Bronchial epithelial cell (primary cell): ENCODE measurements at places on chromosomes 1 and 21. TPM values are rescaled to one million over a fixed set of nuclear protein-coding genes. Genes with fewer than 3 reads are reported as not detected.

GRCh38 chr1:220775240-220775853 is 11.4 kb upstream of the MTARC1 start:
- no peak for DNase-seq

RORC gene
- 0.26 and 2.8 TPM in 2 replicates for total RNA-seq

GRCh38 chr1:183543619-183544204 is 46.5 kb downstream of the NCF2 start:
- peak; percentile 77 for DNase-seq

DNA sequence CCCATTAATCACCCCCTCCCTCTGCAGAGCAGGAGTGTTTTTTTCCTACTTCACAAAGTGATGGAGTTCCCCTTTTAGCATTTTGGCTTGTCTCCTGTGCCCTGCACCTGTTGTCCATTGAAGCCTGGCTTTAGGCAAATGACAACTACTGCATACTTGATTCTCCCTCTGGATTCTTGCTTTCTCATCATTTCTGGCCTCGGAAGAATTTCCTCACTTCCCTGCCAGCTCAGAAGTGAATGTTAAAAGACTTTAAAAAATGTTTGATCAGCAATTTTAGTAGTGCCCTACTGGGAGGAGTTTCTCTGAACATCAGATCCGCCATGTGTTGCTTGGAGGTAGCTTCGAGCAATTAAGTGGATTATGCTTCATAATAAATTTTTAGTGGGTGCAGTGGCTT is 28.1 kb downstream of the RCOR3 start:
- no peak for DNase-seq

GRCh38 chr21:33642896-33643657 is 776 bp downstream of the ITSN1 start:
- DNase-seq, result peak; percentile 30

DNA sequence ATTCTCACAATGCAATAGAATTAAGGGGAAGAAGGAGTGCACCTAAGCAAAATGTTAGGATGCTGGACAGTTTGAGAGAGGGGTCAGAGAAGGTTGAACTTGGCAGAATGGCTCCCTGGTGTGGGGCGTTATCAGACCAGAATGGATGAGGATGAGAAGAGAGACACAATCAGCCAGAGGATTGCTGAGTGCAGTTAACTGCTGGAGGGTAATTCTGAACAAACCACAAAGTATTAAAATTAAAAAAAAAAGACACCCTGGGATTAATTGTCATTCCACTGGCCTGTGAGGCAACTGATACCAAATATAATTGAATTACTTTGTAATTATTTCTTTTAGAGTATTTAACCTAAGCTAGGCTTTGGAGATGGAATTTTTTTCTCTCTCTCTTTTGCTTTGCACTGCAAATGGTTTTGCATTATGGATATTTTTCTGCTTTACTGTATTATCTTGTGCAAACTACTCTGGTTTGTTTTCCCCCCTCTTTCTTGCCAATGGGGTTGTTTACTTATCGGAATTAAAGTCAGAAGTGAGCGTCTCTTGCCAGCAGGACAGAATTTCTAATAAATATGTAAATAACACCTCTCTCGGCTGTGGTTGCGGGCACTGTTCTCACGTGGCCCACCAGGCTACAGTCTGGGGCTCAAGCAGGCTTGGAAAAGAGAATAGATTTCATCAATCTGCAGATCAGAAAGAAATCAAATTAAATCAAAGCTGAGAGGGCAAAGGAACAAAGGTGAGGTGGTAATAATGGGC is 572.9 kb upstream of the CAMK1G start:
- no peak for DNase-seq

XCL2 gene
- total RNA-seq, result not detected in 2 replicates

DNA sequence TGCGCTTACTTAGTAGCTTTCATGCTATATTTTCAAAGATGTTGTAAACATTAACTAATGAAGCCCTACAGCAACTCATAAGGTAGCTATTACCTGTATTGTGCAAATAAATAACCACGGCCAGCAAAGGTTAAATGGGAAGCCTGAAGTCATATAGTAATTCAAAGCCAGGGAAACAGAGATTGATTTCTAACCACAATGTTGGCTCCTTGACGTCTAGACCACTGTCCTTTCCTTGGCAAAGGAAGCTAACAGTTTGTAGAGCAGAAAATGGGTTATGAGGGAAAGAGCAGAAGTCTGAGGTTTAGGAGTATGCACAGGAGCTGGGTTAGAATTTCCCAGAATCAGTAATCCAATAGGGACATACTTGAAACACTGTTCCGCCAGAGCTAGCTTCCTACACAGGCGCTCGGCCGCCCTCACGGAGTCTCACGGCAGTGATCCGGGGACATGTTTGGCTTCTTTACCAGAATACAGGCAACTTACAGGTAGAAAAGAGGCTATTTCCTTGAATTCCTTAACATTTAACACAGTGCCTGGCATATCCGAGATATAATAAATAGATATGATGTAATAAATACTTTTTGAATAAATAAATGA is 298.8 kb upstream of the LYPLAL1 start:
- DNase-seq, result no peak

DNA sequence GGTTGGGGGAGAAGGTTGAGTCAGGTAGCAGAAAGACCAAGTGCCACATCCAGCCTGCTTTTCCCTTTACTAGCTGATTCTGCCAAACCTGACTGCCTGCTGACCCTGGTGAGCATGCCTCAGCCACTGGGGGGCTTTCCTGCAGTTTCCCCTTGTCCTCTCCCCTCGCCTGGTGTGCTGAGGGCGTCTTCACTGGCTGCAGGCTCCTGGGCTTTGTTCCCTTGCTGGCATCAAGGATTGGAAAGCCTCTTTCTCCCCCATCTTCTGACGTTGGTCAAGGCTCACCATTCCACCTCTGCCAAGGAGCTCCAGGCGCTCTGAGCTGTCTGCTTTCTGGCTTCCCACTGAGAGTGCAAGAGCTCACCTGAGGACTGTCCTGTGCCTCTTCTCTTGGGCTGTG is 28.4 kb downstream of the MAN1C1 start:
- no peak for DNase-seq

ATP6V1G3 gene
- not detected in 2 replicates for total RNA-seq

GRCh38 chr1:37631036-37631435 is 3.7 kb downstream of the RSPO1 start:
- DNase-seq, result no peak

GPR89B gene
- 22.8 and 33.7 TPM in 2 replicates for total RNA-seq

KIRREL1 gene
- 20.2 and 24.2 TPM in 2 replicates for total RNA-seq

DNA sequence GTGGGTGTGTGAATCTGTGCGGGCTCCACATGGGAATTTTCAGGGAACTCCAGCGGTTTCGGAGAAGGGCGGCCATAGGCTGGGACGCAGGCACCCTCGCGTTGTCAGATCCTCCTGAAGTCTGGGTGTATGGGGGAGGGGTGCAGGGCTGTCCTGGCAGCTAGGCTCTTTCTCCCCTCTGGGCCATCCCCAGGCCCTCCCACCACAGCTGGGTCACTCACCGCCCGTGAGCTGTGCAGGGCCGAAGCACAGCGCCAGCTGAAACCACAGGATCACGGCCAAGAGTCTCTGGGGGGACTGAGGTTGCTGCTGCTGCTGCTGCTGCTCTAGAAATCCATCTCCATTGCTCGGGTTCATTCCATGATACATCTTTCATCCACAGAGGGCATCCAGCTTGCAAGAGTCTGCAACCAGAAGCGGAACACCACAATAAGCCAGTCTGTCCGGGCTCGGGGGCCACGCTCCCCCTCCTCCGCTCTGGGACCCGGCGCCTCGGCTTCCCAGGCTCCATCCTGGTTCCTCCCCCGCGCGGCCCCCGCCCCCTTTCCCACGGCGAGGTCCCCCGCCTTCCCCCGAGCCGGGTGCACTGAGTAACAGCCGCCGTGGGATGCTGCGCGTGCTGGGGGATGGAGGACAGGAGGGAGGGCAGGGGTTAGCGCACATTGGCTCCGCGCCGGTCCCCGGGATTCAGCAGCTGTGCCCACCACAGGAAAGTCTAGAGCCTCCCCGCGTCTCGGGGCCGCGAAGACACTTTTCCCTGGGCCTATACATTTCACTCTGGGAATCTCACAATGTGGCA is 720 bp downstream of the SUSD4 start:
- DNase-seq, result no peak

GRCh38 chr1:18998016-18998724 is 41.7 kb upstream of the IFFO2 start:
- DNase-seq, result peak; percentile 98

CYB5RL gene
- total RNA-seq, result 2.7 and 3.9 TPM in 2 replicates

METTL18 gene
- 4.7 and 4.9 TPM in 2 replicates for total RNA-seq

DNA sequence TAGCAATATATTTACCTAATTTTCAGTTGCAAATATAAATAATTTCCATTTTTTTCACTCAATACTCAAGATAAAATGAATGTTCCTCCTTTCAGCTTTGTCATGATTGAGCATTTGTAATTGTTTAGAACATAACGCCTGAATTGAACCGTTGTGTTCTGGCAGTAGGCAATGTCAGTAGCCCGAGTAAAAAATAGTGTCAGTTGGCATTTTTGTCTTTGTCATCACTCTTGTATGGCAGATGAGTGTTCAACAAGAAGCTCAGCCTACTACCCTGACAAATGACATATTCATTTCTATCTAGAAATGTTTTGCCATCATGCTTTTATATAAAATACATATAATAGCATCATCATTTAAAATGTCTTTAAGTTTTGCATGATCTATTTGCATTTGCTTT is 691.4 kb upstream of the NCAM2 start:
- no peak for DNase-seq

- DNase-seq, result no peak
Observed at GRCh38 chr1:231334079-231334666, 3.5 kb downstream of the EXOC8 start.

NTRK1 gene
- total RNA-seq, result not detected in 2 replicates

OR2L3 gene
- total RNA-seq, result not detected in 2 replicates

DNA sequence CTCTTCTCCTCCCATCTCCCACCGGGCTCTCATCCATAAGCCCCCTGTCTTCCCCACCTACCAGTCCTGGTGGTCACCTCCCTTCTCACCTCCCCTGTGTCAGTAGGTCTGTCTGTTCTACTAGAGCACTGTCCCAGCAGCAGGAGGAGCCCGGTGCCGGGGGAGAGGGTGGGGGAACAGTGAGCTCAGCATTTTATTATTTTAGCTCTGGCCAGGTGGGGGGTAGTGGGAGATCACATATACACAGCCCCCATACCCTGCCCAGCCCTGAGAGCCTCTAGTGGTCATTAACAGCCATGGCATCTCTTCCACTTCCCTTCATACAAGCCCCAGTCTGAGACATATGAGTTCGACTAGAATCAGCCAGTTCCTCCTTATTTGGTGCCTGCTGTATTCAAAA is at the start of gene TMOD4:
Gene TMOD4 (minus strand): TSS at position 119 of the 400 bp plus-strand sequence. CDS start 1,106 bp downstream, outside the sequence.
- no peak for DNase-seq

CRYBG2 gene
- total RNA-seq, result 19.5 and 67.7 TPM in 2 replicates

DNA sequence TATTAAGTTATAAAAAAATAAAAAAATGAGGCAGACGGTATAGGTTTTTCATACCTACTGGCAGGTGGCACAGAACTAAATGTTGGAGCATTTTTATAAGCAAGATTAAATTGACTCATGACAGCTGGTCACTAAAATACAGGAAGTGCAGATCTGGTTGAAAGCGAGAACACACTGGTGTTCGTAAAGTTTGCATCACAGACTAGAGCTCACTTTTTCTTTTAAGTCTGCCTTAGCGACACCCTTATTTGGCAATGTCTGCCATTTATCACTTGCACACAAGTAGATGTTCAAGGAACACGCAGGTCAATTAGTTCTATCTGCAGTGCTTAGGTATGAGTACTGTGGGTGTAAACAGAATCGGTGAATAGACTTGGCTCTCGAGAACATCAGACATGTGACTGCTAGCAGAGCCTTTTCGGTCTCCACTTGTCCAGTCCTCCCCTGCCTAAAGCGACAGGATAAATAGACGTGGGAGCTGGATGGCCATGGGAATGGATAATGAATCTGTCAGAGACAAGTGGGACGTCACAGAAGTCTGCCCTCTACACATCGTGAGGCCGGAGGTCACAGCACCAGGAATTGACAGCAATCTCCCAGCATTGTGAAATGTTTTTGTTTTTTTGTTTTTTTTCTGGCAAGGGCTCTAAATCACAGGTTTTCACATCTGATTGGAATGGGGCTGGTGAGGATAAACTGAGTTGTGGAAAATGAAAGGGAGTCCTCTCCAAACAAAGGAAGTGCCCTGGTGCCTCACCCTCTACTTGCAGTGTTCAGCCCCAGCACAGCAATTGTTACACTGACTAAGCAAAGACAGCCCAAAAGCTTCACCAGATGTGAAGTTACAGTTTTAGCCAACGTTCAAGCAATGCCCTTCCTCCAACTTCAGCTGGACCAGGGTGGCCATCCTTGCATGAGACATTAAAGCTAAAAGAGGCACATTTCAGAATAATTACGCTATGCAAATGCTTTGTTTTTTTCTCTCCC is 248.9 kb downstream of the NTNG1 start:
- DNase-seq, result no peak

FBXO28 gene
- 35.8 and 42.0 TPM in 2 replicates for total RNA-seq

TEKT2 gene
- under 0.01 and 0.26 TPM in 2 replicates for total RNA-seq

LCE1A gene
- total RNA-seq, result not detected in 2 replicates

DNA sequence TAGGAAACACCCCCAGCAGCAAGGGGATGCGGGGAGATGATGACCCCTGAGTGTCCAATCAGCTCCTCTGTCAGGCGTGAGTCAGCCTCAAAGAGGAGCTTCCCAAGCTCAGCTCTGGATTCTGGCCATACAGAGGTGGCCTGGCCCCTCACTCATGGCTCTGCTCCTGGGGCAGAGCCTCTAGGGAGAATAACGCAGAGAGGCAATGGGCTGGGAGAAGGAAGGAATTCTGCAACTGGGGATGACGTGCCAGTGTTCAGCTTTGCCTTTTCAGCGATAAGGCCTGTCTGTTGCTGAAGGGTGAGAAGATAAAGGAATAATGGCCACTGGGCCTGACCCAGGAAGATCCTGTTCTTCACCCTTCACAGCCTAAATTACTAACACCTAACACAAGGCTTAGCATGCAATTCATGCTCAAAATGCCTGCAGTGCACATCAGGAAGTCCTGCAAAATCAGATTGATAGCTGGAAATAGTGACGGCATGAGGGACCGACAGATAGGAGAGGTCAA is 92.2 kb downstream of the TBX19 start:
- no peak for DNase-seq

GRCh38 chr1:211231873-211232272 is 27.3 kb upstream of the RCOR3 start:
- no peak for DNase-seq

DNA sequence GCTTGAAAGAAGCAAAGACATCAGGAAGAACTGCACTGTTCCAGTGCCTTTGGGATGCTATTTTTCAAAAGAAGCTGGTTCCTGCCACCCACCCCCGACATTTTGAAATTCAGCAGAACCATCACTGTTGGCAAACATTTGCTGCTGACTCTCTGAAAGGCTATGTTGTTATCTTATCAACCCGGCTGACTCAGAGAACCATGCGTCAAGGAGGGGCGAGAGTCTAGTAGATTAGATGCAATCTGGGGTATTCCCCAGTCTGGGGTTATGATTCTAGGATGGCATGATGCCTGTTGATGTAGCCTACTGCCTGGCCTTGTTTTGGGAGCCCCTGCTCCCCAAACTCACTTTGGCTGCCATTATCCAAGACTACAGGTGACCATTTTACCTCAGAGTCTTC is 267.8 kb upstream of the RUNX1 start:
- peak; percentile 55 for DNase-seq

DNA sequence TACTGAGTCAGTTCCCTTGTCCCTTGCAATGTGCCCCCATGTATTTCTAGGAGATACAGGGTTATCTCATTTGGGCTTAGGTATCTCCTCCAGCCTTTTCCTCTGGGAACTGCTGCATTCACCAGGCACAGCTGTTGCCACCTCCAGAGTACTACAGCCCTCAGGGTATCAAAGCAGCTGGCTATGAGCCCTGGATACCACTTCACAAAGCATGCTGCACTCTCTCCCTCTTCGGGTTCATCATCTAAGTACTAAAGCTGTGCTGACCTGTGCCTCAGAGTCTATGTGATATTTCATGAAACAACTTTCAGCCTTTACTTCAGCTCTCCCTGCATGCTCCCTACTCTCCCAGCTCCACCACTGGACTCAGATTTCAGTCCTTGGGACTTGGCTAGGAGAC is 62.3 kb downstream of the CCDC185 start:
- DNase-seq, result no peak
